ENCODE measurements at places on chromosomes 5 and 9. TPM values are rescaled to one million over a fixed set of nuclear protein-coding genes. Genes with fewer than 3 reads are reported as not detected.

FAM221B gene
- total RNA-seq: not detected

GRCh38 chr5:116421080-116421629, 153.5 kb downstream of the SEMA6A start:
- no peaks in the 10 kb centered on the region for H3K4me1 ChIP-seq
- H3K36me3 ChIP-seq: no peaks in the 10 kb centered on the region
- no peak overlapping the region for H3K27ac ChIP-seq
- no peaks in the 10 kb centered on the region for H3K27me3 ChIP-seq
- no peak for DNase-seq
- no peak overlapping the region for H3K4me3 ChIP-seq

DNA sequence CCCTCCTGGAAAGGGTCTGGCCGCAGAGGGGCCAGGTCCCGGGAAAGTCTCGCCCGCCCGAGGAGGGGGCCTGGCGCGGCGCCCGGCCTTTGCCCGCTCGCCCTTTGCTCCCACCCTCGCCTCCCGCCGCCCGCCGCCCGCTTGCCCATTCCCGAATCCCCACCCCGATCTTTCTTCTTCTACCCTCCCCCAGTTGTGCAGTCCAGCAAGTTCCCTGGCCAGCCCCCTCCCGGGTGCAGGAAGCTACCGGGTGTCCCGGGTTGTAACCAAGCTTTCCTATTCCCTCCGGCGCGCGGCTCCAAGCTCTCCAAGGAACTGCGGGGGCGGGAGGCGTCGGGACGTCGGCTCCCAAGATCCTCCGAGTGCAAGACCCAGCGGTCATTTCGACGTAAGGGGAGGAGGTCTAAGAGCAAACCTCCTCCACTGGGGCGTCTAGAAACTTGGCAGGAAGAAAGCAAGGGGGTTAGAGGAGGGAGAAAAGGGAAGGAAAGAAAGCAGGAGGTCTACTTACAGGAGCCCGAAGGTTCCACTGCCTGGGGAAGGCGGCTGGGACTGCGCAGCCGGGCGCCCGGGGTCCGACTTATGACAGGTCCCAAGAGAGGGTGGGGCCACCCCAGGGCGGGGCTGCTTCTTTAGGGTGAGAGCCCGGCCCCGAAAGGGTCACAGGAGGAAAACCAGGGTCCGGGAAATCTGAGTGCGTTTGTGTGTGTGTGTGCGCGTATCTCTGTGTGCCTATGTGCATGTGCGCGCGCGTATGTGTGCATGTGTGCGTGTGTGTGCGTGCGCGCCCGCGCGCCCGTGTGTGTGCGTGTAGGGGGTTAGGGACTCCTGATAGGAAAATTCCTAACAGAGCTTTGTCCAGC, at the start of gene PTGR1:
Gene PTGR1, minus strand, starts transcription at position 556 of the 863 bp plus-strand sequence. CDS start 2,225 bp downstream, outside the sequence.
- DNase-seq: peak; percentile 60
- H3K36me3 ChIP-seq: peaks cover 10% of the 10 kb centered on the region
- H3K4me1 ChIP-seq: no peaks in the 10 kb centered on the region
- no peaks in the 10 kb centered on the region for H3K27me3 ChIP-seq
- peak within 1 kb of the TSS; percentile 74 for H3K27ac ChIP-seq
- H3K4me3 ChIP-seq: peak within 1 kb of the TSS; percentile 80

DNA sequence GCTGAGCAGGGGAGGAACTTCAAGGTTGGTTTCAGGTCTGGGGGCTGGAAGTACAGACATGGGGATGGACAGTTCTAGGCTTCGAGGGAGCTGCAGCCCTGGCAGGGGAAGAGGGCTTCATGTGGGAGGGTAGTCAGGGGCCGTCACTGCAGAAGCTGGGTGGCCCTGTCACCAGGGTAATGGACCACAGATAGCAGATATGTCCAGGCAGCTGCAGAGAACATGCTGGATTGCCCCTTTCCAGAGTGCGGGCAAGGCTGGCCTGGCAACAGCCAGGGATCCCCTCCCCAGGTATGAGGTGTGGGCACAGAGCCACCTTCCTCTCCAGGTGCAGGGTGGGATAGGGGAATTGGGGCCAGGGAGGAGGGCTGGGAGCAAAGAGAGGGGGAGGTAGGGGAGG, 206.5 kb downstream of the GADD45G start:
- H3K36me3 ChIP-seq: no peaks in the 10 kb centered on the region
- no peak for DNase-seq
- H3K4me1 ChIP-seq: peaks cover 15% of the 10 kb centered on the region
- no peak overlapping the region for H3K4me3 ChIP-seq
- H3K27me3 ChIP-seq: no peaks in the 10 kb centered on the region

- no peaks in the 10 kb centered on the region for H3K4me1 ChIP-seq
- no peak for DNase-seq
- no peaks in the 10 kb centered on the region for H3K27me3 ChIP-seq
- no peaks in the 10 kb centered on the region for H3K36me3 ChIP-seq
- no peak overlapping the region for H3K4me3 ChIP-seq
Observed at GRCh38 chr5:174917976-174918554, 193.7 kb downstream of the MSX2 start.

GRCh38 chr9:115080242-115080641, 37.7 kb downstream of the TNC start:
- DNase-seq: no peak
- no peak overlapping the region for H3K4me3 ChIP-seq
- H3K27me3 ChIP-seq: no peaks in the 10 kb centered on the region
- H3K36me3 ChIP-seq: peaks cover 18% of the 10 kb centered on the region
- H3K4me1 ChIP-seq: no peaks in the 10 kb centered on the region

DNA sequence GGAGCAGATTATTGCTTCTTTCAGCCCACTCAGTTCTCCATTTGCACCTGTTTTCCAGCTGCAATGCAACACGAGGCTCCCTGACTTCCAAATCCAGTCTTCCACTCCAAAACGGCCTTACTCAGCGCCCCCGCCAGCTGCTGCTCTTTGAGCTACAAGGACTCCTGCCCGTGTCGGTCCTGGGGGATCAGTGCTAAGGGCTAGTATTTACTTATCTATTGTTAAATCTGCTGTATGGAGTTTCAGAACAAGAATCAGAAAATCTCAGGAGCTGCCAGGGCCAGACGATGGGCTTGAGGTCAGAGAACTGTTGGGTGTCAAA, 44.1 kb downstream of the OR2V1 start:
- no peak overlapping the region for H3K27ac ChIP-seq
- no peaks in the 10 kb centered on the region for H3K36me3 ChIP-seq
- H3K4me3 ChIP-seq: no peak overlapping the region
- no peaks in the 10 kb centered on the region for H3K27me3 ChIP-seq
- no peak for DNase-seq
